ENCODE measurements at places on chromosomes 16 and 17. TPM values are rescaled to one million over a fixed set of nuclear protein-coding genes. Genes with fewer than 3 reads are reported as not detected.

Gene CCL7
- not detected for total RNA-seq

Gene PARD6A
- total RNA-seq: 6.1 TPM

Gene EXOC3L1
- total RNA-seq: 7.2 TPM

Gene MT3
- total RNA-seq: not detected

Gene GDPD1
- 2.5 TPM for total RNA-seq

Gene VMO1
- total RNA-seq: 3.0 TPM

Gene CLDN9
- total RNA-seq: 0.60 TPM

Gene DNAAF8
- 1.8 TPM for total RNA-seq

Gene C16orf90
- total RNA-seq: not detected

GRCh38 chr17:12789075-12789480, 220 bp upstream of the ARHGAP44 start:
- DNase-seq: no peak
- no peak overlapping the region for H3K27ac ChIP-seq
- H3K36me3 ChIP-seq: no peaks in the 10 kb centered on the region
- peaks cover 7% of the 10 kb centered on the region for H3K4me1 ChIP-seq
- no peaks in the 10 kb centered on the region for H3K27me3 ChIP-seq
- H3K4me3 ChIP-seq: peak overlapping the region; percentile 71

DNA sequence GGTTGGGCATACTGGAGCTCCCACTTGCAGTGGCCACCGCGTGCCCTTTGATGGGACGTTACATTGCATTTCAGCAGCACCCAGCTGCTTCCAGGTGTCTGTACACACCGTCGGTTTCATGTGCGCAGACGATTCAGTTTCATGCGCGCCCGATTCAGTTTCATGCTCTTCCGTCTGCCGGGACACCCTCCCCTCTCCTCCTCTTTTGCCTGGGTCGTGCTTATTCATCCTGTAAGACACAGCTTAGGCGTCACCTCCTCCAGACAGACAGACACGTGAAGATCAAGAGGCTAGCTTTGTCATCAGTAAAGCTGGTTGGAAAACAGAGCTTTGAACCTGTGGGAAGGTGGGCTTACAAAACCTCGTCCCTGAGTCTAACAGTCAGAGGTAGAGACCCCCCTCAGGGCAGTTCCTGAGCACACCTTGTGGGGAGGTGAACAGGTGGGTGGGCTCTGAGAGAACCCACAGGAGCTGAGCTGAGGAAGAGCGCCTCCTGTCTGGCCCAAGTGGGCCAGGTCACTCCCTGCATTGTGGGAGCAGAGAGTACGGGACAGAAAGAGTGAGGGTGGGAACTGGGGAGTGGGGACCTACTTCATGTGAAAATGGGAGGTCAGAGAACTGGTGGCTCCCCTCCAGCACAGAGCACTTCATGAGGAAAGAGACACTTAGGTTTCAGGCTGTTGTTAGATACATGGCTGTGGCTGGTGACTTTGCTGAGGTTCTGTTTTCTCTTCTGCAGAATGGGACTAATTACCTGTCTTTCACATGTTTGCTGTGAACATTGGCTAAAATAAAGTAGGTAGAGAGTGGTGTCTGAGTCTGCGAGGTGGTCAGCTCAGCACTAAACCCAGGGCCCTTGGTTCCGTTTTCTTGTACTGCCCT, 122.1 kb downstream of the SNX29 start:
- peaks cover 4% of the 10 kb centered on the region for H3K4me1 ChIP-seq
- no peaks in the 10 kb centered on the region for H3K36me3 ChIP-seq
- peak; percentile 83 for DNase-seq
- peak overlapping the region; percentile 5 for H3K27ac ChIP-seq

- no peaks in the 10 kb centered on the region for H3K27me3 ChIP-seq
- DNase-seq: peak; percentile 71
- H3K36me3 ChIP-seq: no peaks in the 10 kb centered on the region
- H3K4me1 ChIP-seq: peaks cover 9% of the 10 kb centered on the region
- no peak overlapping the region for H3K4me3 ChIP-seq
These were observed 299.8 kb upstream of the SALL1 start for GRCh38 chr16:51450909-51451308.

DNA sequence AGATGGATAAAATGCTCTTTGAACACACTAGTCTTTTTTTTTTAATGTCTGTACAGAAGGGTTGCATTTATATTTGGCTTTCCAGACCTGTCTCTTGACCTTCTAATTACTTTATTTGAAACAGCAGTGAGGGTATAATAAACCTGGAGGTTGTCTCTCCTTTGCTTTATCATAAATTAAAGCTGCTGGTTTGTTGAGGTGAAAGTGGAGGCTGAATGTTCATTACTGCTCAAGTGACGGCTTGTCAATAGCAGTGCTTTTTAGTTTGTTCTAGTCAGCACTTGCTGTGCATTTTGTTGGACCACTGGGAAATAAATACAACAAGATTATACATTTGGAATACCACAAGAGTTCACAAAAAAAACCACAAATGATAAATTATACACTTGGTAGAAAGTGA, 264.2 kb downstream of the IRX3 start:
- no peak overlapping the region for H3K27ac ChIP-seq
- H3K4me3 ChIP-seq: no peak overlapping the region
- no peaks in the 10 kb centered on the region for H3K4me1 ChIP-seq
- H3K36me3 ChIP-seq: no peaks in the 10 kb centered on the region

DNA sequence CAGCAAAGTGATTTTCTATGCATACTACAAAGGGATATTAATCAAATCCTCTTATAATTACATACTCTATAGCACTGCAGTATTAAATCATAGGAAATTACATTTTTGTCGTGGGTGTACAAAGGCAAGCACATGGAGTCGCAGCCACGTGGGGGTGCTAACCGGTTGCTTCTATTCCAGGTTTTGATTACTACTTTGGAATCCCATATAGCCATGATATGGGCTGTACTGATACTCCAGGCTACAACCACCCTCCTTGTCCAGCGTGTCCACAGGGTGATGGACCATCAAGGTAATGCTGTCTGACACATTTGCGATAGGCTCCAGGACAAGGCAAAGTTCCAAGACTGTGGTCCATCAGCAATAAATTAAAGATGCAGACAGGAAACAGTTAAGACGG, 60.1 kb downstream of the ARSG start:
- H3K4me3 ChIP-seq: no peak overlapping the region
- no peaks in the 10 kb centered on the region for H3K36me3 ChIP-seq
- no peaks in the 10 kb centered on the region for H3K4me1 ChIP-seq
- H3K27ac ChIP-seq: no peak overlapping the region

GRCh38 chr16:77724174-77724573, 1.9 kb downstream of the NUDT7 start:
- no peak overlapping the region for H3K27ac ChIP-seq
- no peaks in the 10 kb centered on the region for H3K36me3 ChIP-seq
- DNase-seq: no peak
- H3K27me3 ChIP-seq: no peaks in the 10 kb centered on the region
- H3K4me3 ChIP-seq: no peak overlapping the region

GRCh38 chr17:79453481-79453880, 157.4 kb downstream of the RBFOX3 start:
- no peak overlapping the region for H3K4me3 ChIP-seq
- no peaks in the 10 kb centered on the region for H3K36me3 ChIP-seq

- no peaks in the 10 kb centered on the region for H3K4me1 ChIP-seq
- no peaks in the 10 kb centered on the region for H3K27me3 ChIP-seq
- H3K27ac ChIP-seq: no peak overlapping the region
- H3K4me3 ChIP-seq: no peak overlapping the region
- no peak for DNase-seq
These were observed 165.3 kb upstream of the GSE1 start for GRCh38 chr16:85447693-85448313.

DNA sequence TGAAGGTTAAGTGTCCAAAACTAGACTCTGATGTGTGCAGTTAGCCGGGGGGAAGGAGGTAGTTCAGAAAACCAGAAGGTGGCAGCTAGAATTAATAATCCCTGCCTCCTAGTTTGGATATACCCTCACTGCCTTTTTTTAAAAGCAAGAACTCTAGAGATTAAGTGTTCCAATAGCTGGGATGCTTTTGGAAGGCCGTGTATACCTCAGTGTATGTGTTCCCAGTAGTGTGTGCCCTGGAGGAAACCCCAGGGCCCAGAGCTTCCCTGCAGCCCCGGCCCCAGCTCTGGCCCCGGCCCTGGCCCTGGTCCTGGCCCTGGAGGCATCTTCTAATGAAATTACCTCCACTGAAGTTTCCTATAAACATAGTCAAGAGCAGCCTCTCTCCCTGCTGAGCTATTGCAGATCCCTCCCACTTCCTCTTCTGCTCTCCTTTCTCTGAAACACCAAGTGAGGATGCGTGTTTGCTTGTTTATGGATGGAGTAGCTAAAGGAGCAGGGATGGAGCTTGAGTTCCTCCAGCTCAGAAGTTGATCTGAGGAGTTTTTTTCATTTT, 130.7 kb downstream of the PRKCA start:
- no peak for DNase-seq
- H3K27me3 ChIP-seq: no peaks in the 10 kb centered on the region
- H3K4me1 ChIP-seq: no peaks in the 10 kb centered on the region
- H3K27ac ChIP-seq: no peak overlapping the region
- no peaks in the 10 kb centered on the region for H3K36me3 ChIP-seq
- H3K4me3 ChIP-seq: no peak overlapping the region
